Metanephros (tissue), 2 donors: ENCODE measurements at places on chromosomes 3 and 15. TPM values are rescaled to one million over a fixed set of nuclear protein-coding genes. Genes with fewer than 3 reads are reported as not detected.

The RBMS3 gene
- 62.8 TPM for total RNA-seq

The TTLL13 gene
- total RNA-seq = 1.3 TPM

The C3orf85 gene
- 3.6 TPM for total RNA-seq

The CCDC39 gene
- total RNA-seq = not detected

The ZNF774 gene
- 1.8 TPM for total RNA-seq

The DOCK3 gene
- total RNA-seq = 0.88 TPM

The AP4E1 gene
- total RNA-seq = 11.7 TPM

The NANOGP8 gene
- total RNA-seq = 1.7 TPM

The MNS1 gene
- total RNA-seq = 2.5 TPM

The C3orf49 gene
- total RNA-seq = not detected

The FMN1 gene
- 19.6 TPM for total RNA-seq

The ATP13A3 gene
- total RNA-seq = 102 TPM

The SLC26A6 gene
- total RNA-seq = 25.6 TPM

The GOLGA8T gene
- 1.8 TPM for total RNA-seq

The ST8SIA2 gene
- 4.4 TPM for total RNA-seq
